ENCODE measurements at places on chromosomes 4 and X.

DNA sequence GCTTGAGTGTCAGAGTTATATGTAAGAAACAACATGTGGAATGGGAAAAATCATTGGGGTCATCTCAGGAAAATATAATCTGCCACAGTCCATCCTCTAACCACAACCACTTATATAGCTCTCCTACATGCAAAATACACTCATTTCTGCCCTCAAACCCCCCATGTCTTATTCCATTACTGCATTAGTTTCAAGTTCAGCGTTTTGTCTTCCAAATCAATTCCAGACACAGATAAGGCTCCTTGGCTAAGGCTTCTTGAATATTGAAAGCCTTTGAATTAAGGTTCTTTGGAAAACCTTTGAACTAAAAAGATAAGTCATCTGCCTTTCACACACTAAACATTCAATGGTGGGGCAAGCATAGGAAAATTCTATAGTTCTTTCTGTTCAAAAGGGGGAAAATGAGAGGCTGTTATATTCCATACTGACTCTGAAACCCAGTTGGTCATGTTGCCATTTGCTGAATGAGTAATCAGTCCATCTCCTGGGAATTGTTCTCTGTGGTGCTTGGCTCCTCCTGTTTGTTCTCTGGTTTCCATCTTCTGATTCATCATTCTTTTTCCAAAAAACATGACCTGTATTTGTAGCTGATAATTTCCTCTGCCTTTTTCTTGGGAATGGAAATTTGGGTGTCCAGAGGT, 218.7 kb downstream of the BMPR1B start:
- DNase-seq = no peak

DNA sequence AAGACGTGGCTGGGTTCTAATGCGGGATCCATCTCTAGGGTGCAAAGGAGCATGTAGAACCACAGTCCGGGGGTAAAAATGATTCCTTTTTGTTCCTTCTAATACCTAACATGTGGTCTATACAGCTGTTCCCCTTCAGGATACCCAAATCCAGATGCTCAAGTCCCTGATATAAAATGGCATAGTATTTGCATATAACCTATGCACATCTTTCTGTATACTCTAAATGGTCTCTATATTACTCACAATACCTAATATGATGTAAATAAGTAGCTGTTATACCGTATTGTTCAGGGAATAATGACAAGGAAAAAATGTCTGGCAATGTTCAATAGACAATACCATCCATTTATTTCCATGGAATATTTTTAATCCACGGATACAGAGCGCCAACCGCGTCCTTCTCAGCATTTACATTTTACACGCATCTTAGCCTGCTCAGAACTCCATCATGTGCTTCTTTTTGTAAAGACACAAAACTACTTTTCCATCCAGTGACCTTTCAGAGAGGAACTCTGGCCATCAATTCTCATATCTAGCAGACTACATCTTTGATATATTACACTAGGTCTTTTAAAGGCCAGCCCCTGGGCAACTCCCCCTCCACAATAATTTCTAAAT, 31.9 kb downstream of the ACSL1 start:
- no peak for DNase-seq

- DNase-seq = no peak
Measured at GRCh38 chrX:101176439-101176838, 43.1 kb upstream of the DRP2 start.

- DNase-seq = no peak
Measured at GRCh38 chr4:83305187-83305586, 20.6 kb upstream of the COQ2 start.

- peak; percentile 32 for DNase-seq
Measured at GRCh38 chrX:137354851-137355250, 211.1 kb upstream of the ZIC3 start.

DNA sequence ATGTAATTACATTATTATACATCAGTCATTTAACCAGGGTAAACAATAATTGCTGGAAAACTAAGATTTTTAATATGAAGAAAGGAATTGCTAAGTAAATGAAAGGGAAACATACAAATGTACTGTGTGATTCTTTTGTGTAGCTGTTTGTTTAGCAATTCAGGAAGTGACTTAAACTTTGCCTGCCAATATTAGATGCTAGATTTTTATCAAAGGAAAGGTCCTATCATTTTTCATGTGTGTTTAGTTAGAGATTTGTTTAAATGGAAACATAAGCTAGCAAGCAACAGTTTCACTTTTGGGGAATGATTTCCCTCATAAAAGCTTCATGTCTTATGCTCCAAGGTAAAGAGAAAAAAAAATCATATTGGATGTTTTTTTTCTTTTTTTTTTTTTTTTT, 95.1 kb upstream of the LIMCH1 start:
- DNase-seq = no peak

- no peak for DNase-seq
Measured at GRCh38 chrX:131271274-131271673, 17.8 kb downstream of the IGSF1 start.

- DNase-seq = no peak
Measured at GRCh38 chr4:158770671-158771070, 1.8 kb downstream of the FNIP2 start.

DNA sequence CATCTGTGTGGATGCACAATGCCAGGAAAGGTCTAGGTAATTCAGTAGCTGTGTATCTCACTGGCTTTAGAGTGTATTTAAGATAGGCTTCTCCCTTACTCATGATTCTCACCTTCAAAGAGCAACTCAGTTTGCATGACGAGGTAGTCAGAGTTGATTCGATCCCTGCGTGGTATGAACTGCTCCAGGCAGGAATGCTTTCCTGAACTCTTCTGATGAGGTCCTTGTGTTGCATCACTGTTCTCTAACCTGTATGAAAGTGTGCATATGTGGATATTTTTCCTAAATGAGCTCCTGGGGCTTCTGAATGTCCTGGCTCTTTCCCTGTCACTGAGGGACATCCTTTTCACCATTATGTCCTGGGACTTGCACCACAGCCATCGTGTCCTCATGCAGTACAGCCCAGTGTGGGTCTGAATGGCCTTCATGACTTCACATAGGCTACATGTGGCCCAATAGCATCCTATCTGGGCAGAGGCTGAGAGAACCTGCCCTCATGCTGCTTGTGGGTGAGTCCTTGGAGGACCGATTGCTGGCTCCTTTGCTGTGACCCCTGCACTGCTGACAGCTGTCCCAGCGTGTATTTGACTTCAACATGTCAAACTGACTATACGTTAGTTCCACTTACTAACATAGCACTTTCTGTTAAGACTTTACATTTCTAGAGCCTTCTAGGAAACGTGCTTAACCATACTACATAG, 65.3 kb upstream of the WDR1 start:
- no peak for DNase-seq

- DNase-seq = peak; percentile 42
Measured at GRCh38 chr4:15653864-15654592, 1.1 kb downstream of the FBXL5 start.

- DNase-seq = no peak
Measured at GRCh38 chr4:43425206-43425605, 532.7 kb downstream of the GRXCR1 start.

GRCh38 chr4:94827481-94828110, 69.8 kb downstream of the BMPR1B start:
- no peak for DNase-seq

DNA sequence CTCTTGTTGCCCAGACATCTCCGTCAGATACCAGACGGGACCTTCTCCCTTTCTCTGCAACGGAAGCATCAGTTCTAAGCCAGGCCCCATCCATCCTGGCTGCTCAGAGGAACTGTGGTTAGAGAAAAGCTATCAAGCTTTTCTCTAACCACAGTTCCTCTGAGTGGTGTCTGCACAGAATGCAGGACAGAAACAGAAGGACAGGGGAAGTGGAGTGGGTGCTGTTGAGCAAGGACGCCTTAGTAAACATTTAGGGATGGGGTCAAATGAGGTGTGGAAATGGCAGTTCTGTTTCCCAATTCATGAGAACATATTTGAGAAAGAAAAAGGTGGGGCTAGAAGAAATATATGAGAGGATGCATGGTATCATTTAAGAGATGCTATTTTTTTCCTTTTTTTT, 283.8 kb downstream of the CRLF2 start:
- no peak for DNase-seq

DNA sequence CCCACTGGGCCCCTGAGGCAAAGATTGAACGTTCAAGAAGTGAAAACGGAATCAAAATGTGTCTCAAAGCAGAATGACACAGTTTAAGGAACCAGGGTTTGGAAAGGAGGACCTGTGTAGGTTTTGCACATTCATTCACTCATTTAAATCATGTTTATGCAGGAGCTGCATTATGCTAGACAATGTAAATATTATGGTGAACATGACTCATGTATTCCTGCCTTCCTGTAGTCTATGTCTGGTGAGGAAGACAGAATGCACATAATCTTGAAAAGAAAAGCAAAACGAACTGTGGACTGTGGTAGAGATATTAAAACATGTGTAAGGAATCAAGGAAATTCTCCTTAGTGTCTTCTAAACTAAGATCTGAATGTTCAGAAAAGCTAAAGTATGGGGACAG, 311.8 kb upstream of the SMIM31 start:
- DNase-seq = no peak

- DNase-seq = peak; percentile 91
Measured at GRCh38 chrX:97672138-97672537, 788.4 kb downstream of the RPA4 start.

Measured in NCI-H146 (cell line).